ENCODE measurements at places on chromosomes 5 and 9. TPM values are rescaled to one million over a fixed set of nuclear protein-coding genes. Genes with fewer than 3 reads are reported as not detected.

The MINAR2 gene
- not detected for total RNA-seq

The PNPLA7 gene
- total RNA-seq, result under 0.01 TPM

The SEMA5A gene
- 1.6 TPM for total RNA-seq

The ARL10 gene
- total RNA-seq, result 3.4 TPM

The FOXD4L3 gene
- not detected for total RNA-seq
